ENCODE measurements at places on chromosomes 3 and 15.

- DNase-seq = no peak
Observed at GRCh38 chr3:137588871-137589270, 175.2 kb upstream of the SOX14 start.

- DNase-seq = no peak
Observed at GRCh38 chr3:112875561-112875960, 28.9 kb upstream of the CD200R1L start.

DNA sequence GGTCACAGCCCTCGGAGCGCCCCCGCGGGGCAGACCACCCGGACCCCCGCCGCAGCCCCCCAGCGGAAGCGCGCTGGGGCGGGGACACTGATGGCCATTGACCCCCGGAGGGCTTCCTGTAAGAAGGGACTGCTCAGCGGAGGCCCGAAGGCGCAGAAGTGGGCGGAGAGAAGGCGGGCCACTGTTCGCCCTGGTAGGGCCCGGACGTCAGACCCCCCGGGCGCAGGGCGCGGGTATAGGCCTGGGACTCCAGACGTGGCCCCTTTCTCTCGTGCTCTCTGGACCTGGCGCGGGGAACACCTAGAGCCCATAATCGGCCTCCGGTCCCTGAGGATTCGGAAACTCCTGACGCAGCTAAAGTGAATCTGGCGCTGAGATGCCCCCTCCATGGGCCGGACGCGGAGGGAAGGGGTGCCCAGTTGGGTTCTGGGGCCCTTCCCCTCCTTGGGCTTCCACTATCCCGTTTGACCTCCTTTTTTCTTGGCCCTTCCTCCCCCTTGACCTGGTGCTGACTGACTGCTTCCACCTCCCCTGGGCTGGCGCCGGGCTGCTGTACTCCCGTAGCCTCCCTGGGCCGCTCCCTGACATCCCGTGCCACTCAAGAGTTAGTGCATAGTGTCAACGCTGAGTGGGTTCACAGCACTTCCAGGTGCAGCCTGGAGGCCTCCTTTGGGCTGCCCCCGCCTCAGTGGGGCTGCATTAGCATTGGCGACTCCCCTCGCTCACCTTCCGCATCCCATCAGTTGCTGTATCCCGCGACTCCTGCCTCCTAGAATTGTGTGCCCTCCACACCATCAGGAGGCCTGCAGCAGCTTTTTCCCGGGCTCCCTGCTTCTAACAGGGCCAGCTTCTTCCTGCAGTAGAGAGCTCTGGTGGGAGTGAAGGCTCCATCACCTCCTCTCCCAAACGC, 694 bp downstream of the ABTB1 start:
- DNase-seq = no peak

GRCh38 chr3:10883478-10884234, 67.6 kb downstream of the SLC6A11 start:
- no peak for DNase-seq
